Stimulated activated CD8-positive, alpha-beta memory T cell treated with anti-CD3 and anti-CD28 coated beads, Interleukin-15, amount 100 ng/mL, for 4 hours (primary cell): ENCODE measurements at places on chromosomes 12 and 14.

- DNase-seq = no peak
Measured at GRCh38 chr14:51219473-51220448, 20.3 kb upstream of the TMX1 start.

DNA sequence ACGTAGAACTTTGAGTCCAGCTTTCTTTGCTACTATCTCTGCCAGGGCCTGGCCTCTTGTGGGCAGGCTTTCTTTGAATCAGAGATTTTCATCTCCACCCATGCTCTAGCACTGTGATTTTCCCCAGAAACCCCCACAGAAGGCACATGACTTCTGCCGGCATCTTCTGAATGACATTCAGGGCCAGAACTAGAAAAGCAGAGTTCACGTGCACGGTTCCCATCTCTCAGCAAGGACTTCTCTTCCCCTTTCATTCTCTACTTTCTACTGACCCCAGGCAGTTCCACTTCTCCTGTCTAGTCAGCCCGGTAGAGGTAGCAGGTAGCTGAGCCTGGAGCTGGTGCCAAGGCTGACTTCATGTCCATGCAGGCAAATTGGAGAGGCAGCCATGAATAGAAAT lies 26.9 kb downstream of the BATF start:
- no peak for DNase-seq

- no peak for DNase-seq
Measured at GRCh38 chr12:80269803-80270552, 170.6 kb downstream of the OTOGL start.

DNA sequence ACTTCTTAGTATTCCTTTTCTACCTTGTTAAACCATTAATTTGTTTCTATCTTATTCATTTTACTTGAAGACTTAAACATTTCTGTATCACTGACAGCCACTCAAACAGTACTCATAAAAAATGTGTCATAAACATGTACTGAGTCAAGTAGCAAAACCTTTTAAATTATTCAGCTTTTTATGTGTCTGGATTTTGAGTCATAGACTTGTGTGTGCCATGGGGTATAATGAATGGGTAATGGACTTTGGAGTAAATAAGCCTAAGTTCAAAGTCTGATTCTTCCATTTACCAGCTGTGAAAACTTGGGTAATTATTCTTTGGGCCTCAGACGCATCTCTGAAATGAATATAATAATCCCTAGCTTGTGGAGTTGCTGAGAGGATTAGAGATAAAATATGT lies 199.0 kb downstream of the RAD51B start:
- DNase-seq = no peak
